BE2C (cell line): ENCODE measurements at places on chromosomes 3 and 15.

- DNase-seq = no peak
These were observed 10.8 kb downstream of the SHISA5 start for GRCh38 chr3:48493203-48493501.

DNA sequence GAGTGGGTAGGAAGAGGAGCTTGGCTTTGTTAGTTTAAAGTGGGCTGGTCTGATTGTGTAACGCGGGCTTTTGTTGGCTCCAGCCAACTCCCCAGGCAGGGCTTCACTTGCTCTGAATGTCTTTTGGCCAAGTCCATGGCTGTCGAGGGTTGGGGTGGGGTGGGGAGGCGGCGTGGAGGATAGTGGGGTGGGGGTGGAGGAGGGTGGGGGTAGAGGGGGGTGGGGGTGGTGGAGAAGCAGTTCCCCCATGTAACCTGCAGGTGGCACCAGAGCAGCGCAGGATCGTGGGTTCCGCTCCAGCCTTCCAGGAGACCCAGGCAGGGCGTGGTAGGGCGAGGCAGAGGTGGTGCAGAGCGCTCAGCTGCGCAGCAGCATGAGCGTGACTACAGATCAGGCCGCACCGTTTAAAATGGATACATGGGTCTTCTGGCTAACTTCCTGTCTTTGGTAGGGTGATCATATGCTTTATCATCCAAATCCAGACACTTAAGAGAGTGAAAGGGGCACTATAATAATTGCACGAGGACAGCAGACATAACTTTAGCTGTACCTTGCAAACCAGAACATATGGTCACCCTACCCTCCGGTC, 28.3 kb downstream of the GOLGA6A start:
- peak; percentile 87 for DNase-seq

DNA sequence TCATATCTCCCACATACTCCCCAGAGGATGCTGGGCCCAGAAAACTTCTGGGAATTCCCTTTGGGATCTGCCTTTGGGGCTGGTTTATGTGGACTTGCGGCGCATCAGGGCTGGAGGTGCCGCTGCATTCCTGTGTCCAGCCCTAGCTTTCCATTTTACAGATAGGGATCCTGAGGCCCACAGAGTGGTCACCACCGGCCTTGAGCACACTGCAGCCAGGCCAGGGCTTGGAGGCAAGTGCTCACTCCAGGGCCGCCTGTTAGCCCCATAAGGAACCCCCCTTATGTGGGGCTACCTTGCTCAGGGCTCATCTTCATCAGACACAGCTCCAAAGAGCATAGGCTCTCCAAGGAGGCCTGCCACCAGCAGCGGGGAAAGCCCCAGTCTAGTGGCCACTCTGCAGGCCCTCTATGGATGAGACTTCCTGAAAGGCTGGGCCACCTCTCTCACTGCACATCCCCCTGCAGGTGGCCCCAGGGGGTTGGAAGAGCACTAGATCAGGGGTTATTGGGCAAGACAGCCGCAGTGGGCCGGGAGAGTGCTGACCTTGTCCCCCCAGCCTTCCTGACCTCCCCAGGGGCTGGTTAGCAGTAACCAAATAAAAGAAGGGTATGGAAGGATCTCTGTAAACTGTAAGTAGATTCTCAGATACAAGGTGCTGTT, 9.2 kb upstream of the ATP2B2 start:
- no peak for DNase-seq

DNA sequence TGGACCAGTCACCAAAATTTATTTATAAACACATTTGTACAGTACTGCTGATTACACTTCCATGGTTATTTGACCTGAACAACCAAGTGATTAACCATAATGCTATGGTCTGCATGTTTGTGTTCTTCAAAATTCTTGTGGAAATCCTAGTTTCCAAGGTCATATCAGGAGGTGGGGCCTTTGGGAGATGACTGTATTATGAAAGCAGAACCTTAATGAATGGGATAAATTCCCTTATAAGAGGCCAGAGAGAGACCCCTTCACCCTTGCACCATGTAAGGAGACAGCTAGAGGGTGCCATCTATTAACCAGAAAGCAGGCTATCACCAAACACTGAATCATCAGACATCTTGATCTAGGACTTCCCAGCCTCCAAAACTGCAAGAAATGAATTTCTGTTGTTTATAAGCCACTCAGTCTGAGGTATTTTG, 1.9 kb downstream of the SCAPER start:
- no peak for DNase-seq

DNA sequence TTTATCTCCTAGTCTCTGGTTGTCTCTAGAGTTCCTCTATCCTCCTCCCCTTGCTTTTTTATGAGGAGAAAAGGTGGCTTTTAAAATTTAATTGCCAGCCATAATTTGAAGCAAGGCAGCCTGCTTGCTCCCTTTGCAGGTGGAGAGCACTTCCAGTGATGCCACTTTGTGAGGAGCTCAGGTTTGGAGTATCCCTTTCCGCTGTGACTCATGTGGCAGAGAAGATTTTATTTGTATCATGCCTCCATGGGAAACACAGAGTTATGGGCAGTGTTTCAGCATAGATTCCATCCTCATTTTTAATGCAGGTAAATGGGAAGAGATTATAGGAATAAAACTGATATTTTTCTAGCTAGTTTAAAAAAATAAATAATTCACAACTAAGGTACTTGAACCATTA, 7.0 kb downstream of the PPM1L start:
- DNase-seq = no peak

DNA sequence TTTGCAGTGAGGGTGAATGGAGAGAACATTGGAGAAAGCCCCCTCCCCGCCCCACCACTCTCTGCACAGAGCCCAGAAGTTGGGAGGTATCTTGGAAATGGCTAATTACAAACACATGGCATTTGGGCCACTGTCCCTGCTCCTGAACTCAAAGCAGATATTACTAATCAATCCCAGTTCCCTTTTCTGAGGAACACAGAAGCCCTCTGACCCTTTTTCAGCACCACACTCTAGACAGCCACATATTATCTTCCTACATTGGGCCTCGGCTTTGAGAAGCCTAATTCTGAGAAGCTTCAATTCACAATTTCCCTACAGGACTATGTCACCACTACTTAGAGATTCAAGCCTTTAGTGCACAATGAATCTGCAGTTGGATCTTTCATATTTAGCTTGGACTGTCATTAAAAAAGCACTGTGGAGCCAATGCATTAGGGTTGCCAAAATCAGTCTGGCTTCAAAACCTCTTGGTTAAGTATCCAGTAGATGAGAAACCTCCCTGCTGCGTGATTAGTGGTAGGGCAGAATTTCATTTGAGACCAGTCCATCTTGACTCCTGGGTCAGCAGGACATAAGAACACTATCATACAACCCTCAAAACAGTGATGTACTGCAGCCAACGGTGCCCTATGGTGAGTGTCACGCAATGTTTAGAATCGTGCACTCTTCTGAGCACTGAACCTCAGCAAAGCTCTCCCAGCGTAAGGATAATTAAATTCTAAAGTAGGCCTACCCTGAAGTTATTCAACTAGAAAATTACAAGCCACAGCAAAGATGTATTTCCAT, 26.1 kb downstream of the MGLL start:
- DNase-seq = no peak

GRCh38 chr15:62186578-62186977, 21.5 kb upstream of the C2CD4B start:
- no peak for DNase-seq

DNA sequence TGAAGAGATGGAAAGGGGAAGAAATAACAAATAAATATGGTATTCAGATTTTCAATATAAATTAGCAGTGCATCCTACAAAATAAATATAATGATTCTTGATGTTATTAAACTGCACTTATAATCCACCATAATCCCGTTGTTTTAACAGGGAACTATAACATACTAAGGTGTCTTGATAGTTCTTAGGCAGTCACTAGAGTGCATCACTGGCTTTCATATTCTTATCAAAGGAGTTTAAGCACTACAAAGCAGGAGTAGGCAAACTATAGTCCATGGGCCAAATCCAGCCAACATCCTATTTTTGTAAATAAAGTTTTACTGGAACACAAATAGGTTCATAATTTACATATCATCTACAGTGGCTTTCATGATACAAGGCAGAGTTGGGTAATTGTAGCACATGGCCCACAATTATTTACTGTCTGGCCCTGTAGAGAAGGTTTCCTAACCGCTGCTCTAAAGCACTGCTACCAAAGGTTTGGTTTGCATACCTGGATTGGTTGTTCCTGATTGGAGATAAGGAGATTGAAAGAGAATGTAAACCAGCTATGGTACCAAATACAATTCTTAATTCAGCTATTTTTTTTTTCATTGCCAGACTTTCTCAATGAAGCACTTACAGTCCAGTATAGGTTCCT, 104.3 kb downstream of the ZNF280D start:
- no peak for DNase-seq

GRCh38 chr3:155560594-155560993, 184.3 kb downstream of the PLCH1 start:
- DNase-seq = no peak

- no peak for DNase-seq
These were observed 136.7 kb upstream of the TLE3 start for GRCh38 chr15:70234256-70234905.

- DNase-seq = no peak
These were observed 96.8 kb downstream of the PLCH1 start for GRCh38 chr3:155648013-155648591.

GRCh38 chr15:78055919-78056713, 21.4 kb downstream of the TBC1D2B start:
- peak; percentile 40 for DNase-seq

DNA sequence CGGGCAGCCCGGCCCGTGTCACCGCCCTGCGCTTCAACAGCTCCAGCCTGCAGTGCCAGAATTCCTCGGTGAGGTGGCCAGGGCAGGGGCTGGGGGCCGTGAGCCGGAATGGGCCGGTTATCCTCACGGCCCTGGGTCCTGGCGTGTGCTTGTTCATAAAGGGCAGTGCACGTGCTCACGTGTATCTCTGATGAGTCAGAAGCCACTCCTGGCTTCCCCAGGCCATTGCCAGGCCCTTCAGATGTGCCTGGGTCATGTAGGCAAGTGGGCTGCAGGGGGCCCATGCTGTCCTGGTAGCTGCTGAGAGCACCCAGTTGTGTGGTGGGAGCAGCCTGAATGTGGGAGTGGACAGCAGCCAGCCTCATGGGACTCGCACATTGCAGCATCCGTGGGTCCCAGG, 29.2 kb downstream of the PLXNA1 start:
- peak; percentile 74 for DNase-seq

DNA sequence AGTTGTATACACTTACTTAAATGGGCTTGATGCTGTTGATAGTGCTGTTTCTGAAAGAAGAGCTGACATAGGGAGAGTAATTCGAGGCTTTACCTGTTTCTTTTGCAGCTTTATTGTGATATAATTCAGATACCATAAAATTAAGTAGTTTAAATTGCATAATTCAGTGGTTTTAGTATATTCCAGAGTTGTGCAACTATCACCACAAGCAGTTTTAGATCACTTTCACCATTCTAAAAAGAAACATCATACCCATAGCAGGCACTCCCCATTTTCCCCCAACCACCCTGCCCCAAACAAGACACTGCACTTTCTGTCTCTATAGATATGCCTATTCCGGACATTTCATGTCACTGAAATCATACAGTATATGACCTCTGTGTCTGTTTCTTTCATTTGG, 98.5 kb downstream of the MTHFS start:
- DNase-seq = no peak

DNA sequence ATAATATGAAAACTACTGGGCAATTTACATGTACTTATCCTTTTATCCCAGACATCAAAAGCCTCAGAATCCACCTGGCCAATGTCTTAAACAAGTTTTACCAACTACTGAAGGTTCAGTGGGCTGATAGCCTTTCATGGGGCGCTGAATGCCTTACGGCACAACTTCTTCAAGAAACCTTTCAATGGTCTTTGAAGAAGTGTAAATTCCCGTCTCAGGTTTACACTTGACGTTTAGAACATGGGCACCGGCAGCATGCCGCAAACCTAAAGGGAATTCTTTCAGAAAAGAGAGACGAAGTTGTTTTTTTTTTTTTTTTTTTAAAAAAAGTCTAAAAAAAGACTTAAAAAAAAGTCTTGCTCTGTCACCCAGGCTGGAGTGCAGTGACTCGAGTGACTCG, 39.7 kb downstream of the ETV5 start:
- DNase-seq = no peak

GRCh38 chr3:124786511-124787241, 56.4 kb downstream of the UMPS start:
- no peak for DNase-seq

GRCh38 chr3:73187328-73187727, 125.9 kb downstream of the EBLN2 start:
- no peak for DNase-seq

DNA sequence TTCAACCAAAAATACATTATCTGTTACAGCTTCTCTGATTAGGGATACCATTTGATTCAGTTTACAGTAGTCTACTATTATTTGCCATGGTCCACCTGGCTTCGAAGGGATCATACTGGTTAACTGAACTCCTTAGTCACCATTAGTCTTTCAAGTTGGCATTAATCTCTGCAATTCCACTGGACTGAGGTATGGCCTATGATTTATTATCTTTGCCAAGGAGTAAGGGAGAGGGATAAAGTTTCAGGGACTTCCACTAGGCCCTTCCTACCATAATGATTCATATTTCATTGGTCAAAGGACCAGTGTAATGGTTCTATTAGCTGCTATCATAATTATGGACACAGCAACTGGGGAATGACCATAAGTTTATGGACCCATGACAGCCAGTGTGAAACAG, 7.3 kb upstream of the CMSS1 start:
- DNase-seq = no peak

GRCh38 chr15:60442763-60443162, 36.2 kb downstream of the ICE2 start:
- DNase-seq = no peak

- no peak for DNase-seq
These were observed 18.4 kb downstream of the FLNB start for GRCh38 chr3:58026598-58026997.

- no peak for DNase-seq
These were observed 54.7 kb downstream of the CLDN11 start for GRCh38 chr3:170473358-170473757.

GRCh38 chr15:49464522-49464921, 41.5 kb downstream of the FGF7 start:
- no peak for DNase-seq

DNA sequence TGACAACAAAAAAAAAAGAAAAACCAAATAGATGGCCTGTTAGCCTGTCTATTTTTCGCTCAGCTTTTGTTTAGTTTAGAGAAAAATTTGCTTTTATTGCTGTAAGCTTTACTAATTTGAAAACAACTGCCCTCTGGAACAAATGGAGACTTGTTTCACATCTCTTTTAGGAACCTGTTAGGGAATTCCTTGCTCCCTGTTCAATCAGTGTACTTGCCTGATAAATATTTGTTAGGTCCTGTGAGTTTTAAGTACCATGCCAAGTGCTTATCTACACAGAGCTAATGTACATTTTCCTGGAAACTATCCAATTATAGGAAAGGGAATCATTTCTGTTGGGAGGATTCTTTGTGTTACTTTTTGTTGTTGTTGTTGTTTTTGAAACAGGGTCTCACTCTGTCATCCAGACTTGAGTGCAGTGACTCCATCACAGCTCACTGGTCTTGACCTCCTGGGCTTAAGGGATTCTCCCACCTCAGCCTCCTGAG, 3.5 kb upstream of the LIPH start:
- DNase-seq = no peak
